GM04503 (cell line): ENCODE measurements at places on chromosomes 3 and 15.

GRCh38 chr3:119258915-119259314 lies 18.2 kb upstream of the B4GALT4 start:
- no peak for DNase-seq

- peak; percentile 53 for DNase-seq
Observed at GRCh38 chr15:70281811-70282307, 184.1 kb upstream of the TLE3 start.

DNA sequence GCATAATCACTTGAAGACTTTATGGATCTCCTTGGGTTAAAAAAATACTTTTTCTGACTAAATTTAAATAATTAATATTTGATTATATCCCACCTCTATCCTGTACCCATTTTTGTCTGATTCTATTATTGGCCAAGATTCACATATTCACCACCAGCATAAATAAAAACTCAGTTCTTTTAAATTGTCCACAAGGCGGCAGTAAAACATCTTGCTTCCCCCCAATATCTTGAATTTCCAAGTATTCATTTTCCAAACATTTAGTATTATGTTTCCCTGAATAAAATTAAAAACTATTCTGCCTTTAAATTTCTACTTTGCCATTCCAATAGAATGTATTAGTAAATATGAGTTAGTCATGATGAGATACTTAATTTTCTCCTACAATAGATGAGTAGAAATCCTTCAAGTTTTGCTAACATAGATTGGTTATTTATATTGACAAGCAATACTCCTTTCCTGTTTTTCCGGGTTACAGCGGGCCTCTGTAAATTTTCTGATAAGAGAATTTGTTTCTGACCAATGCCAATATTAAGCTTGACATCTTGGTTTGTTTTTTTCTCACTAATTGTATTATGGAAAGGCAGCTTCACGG lies 218.7 kb upstream of the MDFIC2 start:
- no peak for DNase-seq

GRCh38 chr15:96896766-96897165 lies 566.3 kb downstream of the NR2F2 start:
- DNase-seq, result no peak

DNA sequence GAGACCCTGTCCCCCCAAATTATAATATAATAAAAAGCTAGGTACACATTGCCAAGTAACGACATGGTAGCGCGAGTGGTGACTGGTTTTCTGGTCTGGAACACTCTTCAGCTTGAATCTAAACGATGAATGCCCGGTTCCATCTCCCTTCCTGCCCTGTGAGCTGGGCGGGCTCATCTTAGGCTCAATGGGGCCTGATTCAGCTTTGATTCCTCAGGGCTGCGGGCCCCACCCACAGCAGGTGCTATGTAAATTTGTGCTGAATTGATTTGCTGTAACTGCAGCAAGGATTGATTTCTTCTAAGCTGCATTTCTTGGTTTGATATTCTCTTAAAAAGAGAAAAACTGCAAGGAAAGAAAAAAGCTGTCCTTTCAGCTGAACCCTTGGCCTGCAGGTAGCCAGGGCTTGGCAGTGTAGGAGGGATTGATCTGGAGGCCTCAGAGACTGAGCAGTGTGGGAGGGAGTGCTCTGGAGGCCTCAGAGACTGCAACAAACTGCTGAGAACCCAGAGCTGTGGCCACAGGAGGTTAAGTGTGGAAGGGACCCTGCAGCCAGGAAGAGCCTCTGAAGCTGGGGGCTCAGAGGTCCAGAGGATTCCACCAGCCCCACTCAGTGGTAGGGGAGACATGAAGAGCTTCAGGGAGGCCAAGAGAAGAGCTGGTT lies 231.6 kb downstream of the XXYLT1 start:
- DNase-seq, result no peak

GRCh38 chr15:74651242-74651741 lies 35.7 kb downstream of the CLK3 start:
- DNase-seq, result no peak
